H4 (cell line): ENCODE measurements at places on chromosomes 11 and 22. TPM values are rescaled to one million over a fixed set of nuclear protein-coding genes. Genes with fewer than 3 reads are reported as not detected.

The BCO2 gene
- 1.2 TPM in 1 of 2 replicates, not detected in the other for total RNA-seq

The MICAL3 gene
- 7.0 and 17.3 TPM in 2 replicates for total RNA-seq

The RASD2 gene
- total RNA-seq = 0.08 and 0.43 TPM in 2 replicates

The KCNQ1 gene
- 0.04 TPM in 1 of 2 replicates, not detected in the other for total RNA-seq

The DGAT2 gene
- 8.1 and 11.3 TPM in 2 replicates for total RNA-seq

The C11orf42 gene
- not detected in 2 replicates for total RNA-seq

The RIBC2 gene
- total RNA-seq = not detected in 2 replicates

The IGHMBP2 gene
- total RNA-seq = 3.3 and 5.3 TPM in 2 replicates

The MMP7 gene
- 0.06 TPM in 1 of 2 replicates, not detected in the other for total RNA-seq

The IGSF22 gene
- total RNA-seq = not detected in 2 replicates

The MYBPC3 gene
- not detected in 2 replicates for total RNA-seq

The APOL5 gene
- not detected in 2 replicates for total RNA-seq

The SLC5A4 gene
- total RNA-seq = 0.04 TPM in 1 of 2 replicates, not detected in the other

The RFPL1 gene
- total RNA-seq = 0.08 TPM in 1 of 2 replicates, not detected in the other

The TMEM86A gene
- total RNA-seq = 3.5 and 3.8 TPM in 2 replicates

The SPI1 gene
- not detected in 2 replicates for total RNA-seq

The LRRC32 gene
- total RNA-seq = 0.04 and 0.29 TPM in 2 replicates
